ENCODE measurements at places on chromosomes 7 and 10. TPM values are rescaled to one million over a fixed set of nuclear protein-coding genes. Genes with fewer than 3 reads are reported as not detected.

TMEM184A gene
- total RNA-seq = 8.6 TPM

CPA2 gene
- total RNA-seq = 85.0 TPM

DPP6 gene
- total RNA-seq = 13.1 TPM

SLC26A4 gene
- 0.43 TPM for total RNA-seq

TPK1 gene
- 2.5 TPM for total RNA-seq

DNA sequence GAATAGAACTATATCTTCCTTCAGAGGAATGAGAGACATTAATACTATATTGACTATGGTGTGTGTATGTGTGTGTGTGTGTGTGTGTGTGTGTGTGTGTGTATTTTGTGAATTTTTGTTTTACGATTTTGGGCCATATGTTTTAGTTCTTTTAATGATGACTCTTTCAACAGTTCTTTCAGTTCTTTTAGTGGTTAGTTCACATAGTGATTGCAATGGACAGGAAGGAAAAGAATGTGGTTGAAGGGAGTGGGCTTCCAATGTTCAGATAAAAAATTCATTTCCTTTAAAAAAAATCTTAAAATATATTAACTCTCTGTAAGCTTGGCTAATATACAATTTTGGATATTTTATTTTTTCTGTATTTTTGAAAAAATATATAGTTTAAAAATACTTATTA, 315.7 kb upstream of the DGKB start:
- no peak for DNase-seq

- DNase-seq = no peak
Observed at GRCh38 chr10:14379556-14380280, 49.0 kb upstream of the FRMD4A start.

DNA sequence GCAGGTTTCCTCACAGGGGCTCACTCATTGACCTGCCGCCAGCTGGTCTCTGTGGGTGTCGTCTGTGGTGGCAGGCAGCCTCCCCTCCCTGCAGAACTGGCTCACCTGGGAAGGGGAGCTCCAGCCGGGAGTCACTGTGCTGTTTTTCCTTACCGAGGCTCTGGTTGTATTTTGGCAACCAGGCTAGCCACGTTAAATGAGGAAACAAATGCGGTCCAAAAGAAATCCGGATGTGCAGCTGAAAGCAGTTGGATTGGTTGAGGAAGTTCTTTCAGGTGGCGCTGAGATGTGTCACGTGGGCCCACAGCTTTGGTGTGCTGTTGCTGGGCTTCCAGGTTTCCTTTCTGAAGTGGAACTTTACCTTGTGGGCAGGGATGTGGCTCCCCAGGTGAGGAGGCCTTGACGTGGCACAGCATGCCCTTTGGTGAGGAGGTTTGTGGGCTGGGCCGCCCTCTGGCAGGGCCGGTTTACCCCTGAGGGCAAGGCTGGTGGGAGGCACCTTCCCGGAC, 14.2 kb downstream of the MTURN start:
- DNase-seq = no peak

DNA sequence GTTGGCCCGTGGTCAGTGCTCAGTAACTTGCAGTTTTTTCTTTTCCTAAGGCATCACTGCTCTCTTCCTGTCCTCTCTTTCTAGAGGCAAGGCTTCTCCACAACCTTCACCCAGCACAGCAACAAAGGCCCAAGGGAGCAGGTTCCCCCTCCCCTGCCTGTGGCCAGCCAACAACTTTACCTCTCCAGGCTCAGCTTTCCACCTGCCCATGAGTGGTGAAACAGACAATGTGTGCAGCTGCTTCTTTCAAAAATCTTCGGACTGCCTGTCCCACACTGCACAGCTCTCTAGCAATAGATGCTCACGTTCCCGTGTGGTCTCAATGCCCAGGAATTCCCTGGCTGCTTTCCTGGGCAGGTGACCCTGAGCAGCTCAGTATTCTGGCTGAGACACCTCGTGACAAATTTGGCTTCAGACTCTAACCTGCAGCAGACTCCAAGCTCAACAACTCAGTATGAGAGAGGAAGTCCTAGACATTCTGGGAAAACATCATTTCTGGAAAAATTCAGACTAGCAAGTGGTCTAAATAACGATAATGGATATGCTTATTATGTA, 28.9 kb upstream of the TMEM72 start:
- DNase-seq = no peak

- DNase-seq = no peak
Observed at GRCh38 chr10:70967591-70968587, 79.5 kb upstream of the PCBD1 start.

DNA sequence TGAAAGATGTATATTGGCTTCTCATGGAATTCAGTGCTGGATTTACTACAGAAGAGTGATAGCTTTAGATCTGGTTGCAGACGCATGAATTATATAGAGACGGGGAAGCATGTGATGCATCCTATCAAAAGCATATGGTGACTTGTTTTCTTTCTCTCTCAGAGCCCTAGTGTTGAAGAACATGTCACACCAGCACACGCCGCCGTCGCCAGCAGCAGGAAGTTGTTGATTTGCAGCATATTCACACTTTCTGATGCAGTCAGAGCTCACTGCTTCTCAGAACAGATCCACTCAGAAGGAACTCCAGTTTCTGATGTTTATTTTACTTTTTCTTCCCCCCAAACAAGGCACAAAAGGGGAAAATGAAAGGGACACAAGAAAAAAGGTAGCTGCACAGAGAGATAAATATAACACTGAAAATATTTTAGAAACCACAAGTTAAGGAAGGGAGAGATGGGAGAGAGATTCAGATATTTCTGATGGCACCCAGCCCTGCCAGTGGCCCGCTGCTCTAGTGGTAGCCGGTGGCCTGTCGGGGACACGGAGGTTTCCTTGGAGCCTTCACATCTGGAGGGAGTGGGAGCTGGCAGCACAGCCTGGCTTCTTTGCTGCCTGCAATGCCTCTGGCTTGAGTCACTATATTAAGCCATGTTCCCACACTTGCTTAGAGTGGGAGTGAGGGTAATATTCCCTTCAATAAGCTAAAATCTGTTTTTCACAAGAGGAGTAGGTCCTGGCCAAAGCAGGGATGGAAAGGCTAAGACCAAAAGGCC, 123.2 kb downstream of the NRP1 start:
- DNase-seq = no peak

DNA sequence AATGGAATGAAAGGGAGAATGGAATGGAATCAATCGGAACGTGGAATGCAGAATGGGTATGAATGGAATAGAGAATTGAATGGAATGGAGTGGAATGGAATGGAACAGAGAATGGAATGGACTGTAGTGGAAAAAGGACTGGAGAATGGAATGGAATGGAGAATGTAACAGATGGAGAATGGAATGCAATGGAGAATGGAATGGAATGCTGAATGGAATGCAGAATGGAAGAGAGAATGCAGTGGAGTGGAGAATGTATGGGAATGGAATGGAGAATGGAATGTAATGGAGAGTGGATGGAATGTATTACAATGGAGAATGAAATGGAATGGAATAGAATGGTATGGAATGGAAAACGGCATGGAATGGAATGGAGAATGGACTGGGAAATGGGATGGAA, 96.9 kb downstream of the NSUN6 start:
- no peak for DNase-seq

DNA sequence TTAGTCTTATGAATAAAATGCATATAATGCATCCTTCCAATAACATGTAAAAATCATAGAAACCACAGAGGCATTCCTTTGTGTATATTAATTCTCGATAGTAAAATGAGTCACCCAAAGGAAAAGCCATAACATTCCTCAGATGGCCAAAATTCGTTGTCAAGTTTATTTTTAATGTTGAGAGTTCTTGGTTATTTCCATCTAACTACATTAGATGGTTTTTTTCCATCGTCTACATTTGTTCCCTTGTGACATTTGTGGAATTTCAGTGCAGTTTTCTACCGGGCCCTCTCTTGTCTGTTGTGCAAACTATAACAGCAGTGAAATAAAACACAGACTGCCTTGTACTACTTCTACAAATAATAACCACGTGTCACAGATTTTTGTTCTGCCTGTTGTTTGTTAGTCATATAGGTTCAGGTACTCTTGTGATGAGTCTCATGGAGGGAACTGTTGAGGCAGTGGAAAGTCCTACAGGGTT, 54.7 kb upstream of the CCAR1 start:
- DNase-seq = no peak

- no peak for DNase-seq
Observed at GRCh38 chr7:767580-767940, 40.5 kb upstream of the PRKAR1B start.

DNA sequence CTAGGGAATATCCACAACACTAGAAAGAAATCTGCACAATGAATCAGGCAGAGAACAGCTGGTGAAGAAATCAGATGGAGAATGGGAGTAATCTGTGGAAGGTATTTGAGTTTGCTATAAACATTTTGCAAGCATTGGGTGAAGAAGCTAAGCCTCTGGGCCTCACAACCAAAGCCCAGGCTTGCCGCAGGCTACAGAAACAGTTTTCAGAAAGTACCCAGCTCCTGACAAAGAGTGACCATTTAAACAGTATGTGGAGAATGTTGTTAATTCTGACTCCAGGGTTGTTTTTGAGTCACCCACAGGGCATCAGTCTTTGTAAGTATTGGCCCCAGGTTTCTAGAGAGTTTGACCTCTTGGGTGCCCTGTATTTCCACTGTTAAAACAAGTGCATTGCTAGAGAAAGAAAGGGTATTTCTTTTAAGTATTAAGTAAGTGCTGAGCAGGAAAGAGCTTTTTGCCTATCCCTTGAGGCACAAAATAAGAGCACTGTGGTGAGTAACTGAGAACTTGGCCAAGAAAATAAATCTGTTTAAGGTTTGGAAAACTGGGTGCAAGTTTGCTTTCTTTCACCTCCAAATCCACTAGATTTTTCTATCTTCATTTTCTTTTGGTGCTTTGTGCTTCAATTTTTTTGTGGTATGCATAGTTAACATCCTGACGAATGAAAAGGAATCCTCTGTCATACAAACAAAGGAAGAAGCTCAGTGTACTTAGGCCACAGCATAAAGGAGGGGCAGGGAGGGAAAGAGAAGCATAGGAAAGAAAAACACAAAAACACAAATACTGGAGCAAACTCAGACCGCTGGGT, 691.8 kb downstream of the SUGCT start:
- no peak for DNase-seq

DNA sequence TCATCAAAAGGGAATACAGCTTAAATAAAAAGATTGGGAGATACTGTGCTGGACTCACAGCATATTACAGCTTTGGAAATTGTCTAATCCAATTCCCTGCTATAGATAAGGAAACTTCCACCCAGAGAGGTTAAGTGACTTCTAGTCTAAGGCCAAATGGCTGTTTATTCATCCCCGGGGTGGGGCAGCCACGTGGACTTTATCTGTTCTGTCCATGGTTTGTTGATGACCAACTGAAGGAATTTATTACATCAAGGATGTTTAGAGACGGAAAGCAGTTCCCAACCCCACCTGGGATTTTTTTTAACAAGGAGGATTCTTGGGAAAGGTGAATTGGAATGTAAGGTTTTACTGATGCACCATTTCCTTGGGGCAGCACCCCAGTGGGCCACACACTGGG, 88.6 kb downstream of the ATXN7L1 start:
- DNase-seq = no peak

DNA sequence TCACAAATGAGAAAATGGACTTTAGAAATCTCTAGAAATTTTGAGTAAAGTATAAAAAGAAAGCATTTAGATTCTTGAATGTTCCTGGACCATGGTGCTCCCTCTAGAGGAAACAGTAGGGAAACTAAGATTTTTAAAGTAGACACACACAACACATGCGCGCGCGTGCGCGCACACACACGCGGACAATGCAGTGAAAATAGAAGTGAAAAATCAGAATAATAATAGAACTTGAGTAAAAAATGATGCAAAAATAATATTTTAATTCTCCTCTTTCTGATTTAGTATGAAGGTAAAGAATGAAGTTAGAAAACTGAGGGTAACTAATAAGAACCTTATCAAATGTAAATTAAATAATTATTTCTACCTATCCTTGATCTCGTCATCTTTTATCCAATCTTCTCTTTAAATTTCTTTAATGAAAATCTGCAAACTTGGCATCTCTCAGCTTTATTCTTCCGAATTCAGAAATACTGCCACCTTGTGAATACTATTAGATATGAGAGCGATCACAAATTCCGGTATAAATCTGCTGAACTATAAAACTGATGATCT, 117.0 kb upstream of the AMPH start:
- DNase-seq = no peak

DNA sequence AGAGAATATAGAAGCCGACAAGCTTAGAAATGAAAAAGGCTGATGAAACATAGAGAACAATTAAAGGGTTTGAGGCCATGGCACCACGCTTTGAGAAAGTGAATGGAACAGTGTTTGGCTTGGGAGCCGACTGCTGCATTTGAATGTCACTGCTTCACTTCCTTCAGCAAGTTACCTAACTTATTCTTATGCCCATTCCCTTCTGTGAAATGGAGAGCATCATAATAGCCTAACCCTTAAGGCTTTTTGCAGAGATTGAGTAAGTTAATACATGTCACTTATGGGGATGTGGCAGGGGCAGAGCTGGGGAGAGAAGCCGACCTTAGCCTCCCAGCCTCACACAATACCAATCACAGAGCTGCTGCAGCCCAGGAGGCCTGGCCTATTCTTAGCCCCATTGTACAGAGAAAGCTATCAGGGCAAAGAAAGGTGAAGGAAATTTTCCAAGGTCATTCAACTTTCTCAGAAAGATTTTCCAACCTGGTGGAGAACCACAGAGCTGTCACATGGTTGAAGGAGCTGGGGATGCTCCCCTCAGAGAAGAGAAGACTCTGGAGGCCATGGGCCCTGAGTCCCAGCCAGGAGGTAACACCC, 186.0 kb upstream of the GDF10 start:
- DNase-seq = no peak

DNA sequence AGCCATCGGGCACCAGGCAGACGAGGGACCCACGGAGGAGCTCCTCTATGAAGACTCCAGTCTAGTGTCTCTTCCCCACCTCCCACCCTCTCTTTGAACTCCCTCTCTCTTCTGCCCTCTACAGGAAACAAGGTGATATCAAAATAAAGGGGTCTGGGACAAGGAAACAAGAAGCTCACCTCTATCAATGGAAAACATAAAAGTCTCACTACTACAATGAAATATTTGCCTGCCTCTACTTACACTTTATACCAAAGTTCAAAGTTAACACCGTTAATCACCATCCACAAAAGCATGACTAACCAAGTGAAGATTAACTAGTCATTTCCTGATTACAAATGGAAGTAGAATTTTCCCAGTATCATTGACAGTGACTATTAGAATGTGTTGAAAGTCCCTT, 82.2 kb downstream of the PARD3 start:
- DNase-seq = no peak

Data from progenitor cell of endocrine pancreas (in vitro differentiated cells).